Spinal cord (tissue), 10 donors: ENCODE measurements at places on chromosomes 5 and 9. TPM values are rescaled to one million over a fixed set of nuclear protein-coding genes. Genes with fewer than 3 reads are reported as not detected.

Gene NEUROG1
- not detected for polyA plus RNA-seq

Gene ADRA1B
- 10.8 TPM for polyA plus RNA-seq

Gene ASPN
- polyA plus RNA-seq, result 12.5 TPM

Gene CCDC127
- 16.4 TPM for polyA plus RNA-seq

Gene FAXDC2
- 19.3 TPM for polyA plus RNA-seq

Gene SH3GL2
- 61.7 TPM for polyA plus RNA-seq

Gene FREM1
- 31.1 TPM for polyA plus RNA-seq

Gene RETREG1
- polyA plus RNA-seq, result 42.0 TPM

Gene ENC1
- 314 TPM for polyA plus RNA-seq

Gene PCDHGA7
- polyA plus RNA-seq, result 5.2 TPM

Gene TRIM32
- polyA plus RNA-seq, result 17.6 TPM

Gene ZNF354C
- polyA plus RNA-seq, result 11.3 TPM

Gene UBE2R2
- 68.4 TPM for polyA plus RNA-seq

Gene DHFR
- polyA plus RNA-seq, result 47.9 TPM

- no peak overlapping the region for H3K4me3 ChIP-seq
- H3K36me3 ChIP-seq, result peaks cover 4% of the 10 kb centered on the region
Observed at GRCh38 chr9:134130503-134131375, 5.1 kb upstream of the WDR5 start.

DNA sequence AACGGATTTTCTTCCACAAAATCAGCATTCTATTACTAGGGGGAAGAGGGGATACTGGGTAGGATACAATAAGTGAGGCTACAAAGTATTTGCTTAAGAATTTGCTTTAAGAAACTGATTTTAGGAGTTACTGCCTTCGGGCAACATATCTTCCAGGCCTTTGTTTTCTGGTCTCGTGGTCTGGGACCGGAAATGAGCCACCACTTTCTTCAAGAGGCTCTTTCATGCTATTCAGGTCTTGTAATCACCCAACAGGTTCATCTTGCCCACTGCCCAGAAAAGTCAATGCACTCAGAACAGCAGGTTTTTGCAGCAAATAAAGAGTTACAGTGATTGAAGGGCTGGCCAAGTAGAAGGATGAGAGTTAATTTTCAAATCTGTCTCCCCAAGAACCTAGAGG lies 6.6 kb upstream of the AOPEP start:
- H3K27ac ChIP-seq, result no peak overlapping the region
- no peaks in the 10 kb centered on the region for H3K27me3 ChIP-seq
- no peaks in the 10 kb centered on the region for H3K4me1 ChIP-seq

GRCh38 chr9:81474125-81474524 lies 215.2 kb downstream of the TLE1 start:
- no peaks in the 10 kb centered on the region for H3K4me1 ChIP-seq
- H3K27me3 ChIP-seq, result no peaks in the 10 kb centered on the region
- no peaks in the 10 kb centered on the region for H3K36me3 ChIP-seq

DNA sequence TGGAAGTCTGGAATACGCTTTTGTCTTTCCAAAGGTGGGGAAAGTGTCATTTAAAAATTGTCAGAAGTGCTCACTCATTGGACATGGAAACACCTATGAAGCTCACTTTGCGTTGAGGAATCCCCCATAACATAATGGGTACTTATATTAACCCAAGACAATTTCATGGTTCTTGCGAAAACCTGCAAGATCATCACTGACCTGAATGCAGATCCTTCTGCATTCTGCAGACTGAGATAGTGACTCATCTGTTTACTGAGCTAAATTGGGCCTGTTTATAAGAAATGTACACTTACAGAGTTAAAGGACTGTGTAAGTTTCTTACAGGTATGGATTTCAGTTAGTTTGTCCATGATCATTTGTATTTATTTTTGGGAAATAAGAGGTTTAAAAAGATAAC lies 153.0 kb downstream of the HMHB1 start:
- H3K36me3 ChIP-seq, result no peaks in the 10 kb centered on the region
- H3K27me3 ChIP-seq, result no peaks in the 10 kb centered on the region
- no peaks in the 10 kb centered on the region for H3K4me1 ChIP-seq
- no peak overlapping the region for H3K4me3 ChIP-seq

GRCh38 chr9:4424891-4425290 lies 65.4 kb upstream of the SLC1A1 start:
- H3K36me3 ChIP-seq, result no peaks in the 10 kb centered on the region
- H3K27me3 ChIP-seq, result no peaks in the 10 kb centered on the region
- no peak overlapping the region for H3K27ac ChIP-seq

GRCh38 chr9:4197548-4197947 lies 102.3 kb downstream of the GLIS3 start:
- H3K4me3 ChIP-seq, result no peak overlapping the region
- H3K36me3 ChIP-seq, result peaks cover 5% of the 10 kb centered on the region
- no peaks in the 10 kb centered on the region for H3K4me1 ChIP-seq
- no peak for DNase-seq

GRCh38 chr5:88659529-88660263 lies 223.3 kb downstream of the MEF2C start:
- H3K4me3 ChIP-seq, result peak overlapping the region; percentile 45
- peak overlapping the region; percentile 97 for H3K27ac ChIP-seq
- H3K4me1 ChIP-seq, result peaks cover 16% of the 10 kb centered on the region
- peaks cover 10% of the 10 kb centered on the region for H3K27me3 ChIP-seq

DNA sequence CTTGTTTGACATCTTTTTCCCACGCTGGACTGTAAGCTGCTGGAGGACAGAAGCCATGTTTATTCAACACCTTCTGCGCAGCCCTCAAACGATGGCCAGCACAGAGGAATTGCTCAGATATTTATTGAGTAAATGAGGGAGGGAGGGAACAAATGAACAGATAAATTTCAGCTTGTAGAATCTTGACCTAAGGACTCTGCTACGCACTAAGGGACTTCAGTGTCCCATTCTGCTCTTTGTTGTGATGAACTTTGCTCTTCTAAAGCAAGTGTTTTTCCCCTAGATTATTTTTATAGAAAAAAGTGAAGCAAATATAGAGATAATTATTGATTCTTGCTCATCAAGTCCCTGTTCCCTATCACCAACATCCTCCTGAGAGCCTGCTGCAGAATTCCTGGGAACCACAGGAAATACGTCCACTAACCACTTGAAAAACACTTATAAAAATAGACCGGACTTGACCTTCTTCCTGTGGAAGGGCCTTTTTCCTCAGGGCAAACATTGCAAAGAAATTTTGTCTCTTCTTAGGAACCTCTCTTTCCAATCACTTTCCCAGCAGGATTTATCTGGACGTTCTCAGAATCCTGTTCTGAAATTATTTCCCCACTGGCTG lies 54.9 kb downstream of the FGF1 start:
- no peak overlapping the region for H3K27ac ChIP-seq
- no peaks in the 10 kb centered on the region for H3K27me3 ChIP-seq
- H3K4me1 ChIP-seq, result peaks cover 11% of the 10 kb centered on the region
- H3K4me3 ChIP-seq, result no peak overlapping the region
- no peaks in the 10 kb centered on the region for H3K36me3 ChIP-seq
- no peak for DNase-seq

DNA sequence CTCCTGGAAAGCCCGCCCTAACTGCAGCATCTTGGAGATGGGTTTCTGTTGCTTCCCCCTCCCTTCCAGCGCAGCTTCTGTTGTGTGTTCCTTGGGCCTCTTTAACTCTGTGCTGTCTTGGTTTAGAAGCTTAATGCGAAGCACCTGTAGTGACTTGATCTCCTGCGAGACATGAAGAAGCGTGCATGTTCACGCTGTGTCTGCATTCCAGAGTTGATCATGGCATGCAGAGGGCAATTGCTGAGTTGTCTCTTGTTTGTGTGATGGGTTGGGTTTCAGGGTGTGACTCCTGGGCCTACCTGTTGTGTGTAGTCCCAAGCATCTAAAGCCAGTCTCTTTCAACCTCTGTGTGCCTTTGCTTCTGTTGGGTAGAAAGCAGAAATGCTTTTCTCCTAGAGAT lies 155.6 kb downstream of the SMARCA2 start:
- peaks cover 6% of the 10 kb centered on the region for H3K4me1 ChIP-seq
- DNase-seq, result no peak
- no peak overlapping the region for H3K27ac ChIP-seq
- no peaks in the 10 kb centered on the region for H3K27me3 ChIP-seq
- no peak overlapping the region for H3K4me3 ChIP-seq

DNA sequence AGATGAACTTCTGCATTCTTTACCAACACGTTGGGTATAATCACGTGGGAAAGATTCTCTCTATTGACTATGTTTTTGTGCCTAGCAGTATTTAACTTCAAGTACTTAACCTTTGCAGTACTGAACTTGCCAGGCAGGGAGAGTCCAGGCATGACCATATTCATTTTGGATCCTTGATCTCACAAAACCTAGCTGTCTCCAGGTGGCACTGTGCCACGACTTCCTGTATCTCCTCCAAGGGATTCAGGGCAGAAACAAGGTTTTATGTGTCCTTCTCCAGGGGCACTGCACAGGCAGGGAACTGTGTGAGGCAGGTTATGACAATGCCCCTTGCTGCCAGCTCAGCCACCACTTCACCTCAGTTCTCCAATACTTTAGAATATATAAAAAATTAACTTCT lies 11.7 kb upstream of the IFNA5 start:
- no peak for DNase-seq
- no peak overlapping the region for H3K27ac ChIP-seq
- no peak overlapping the region for H3K4me3 ChIP-seq
- no peaks in the 10 kb centered on the region for H3K27me3 ChIP-seq
- peaks cover under 1% of the 10 kb centered on the region for H3K36me3 ChIP-seq

GRCh38 chr9:135448663-135449100 lies 30.9 kb upstream of the PPP1R26 start:
- no peak overlapping the region for H3K27ac ChIP-seq
- H3K36me3 ChIP-seq, result no peaks in the 10 kb centered on the region
- H3K4me1 ChIP-seq, result no peaks in the 10 kb centered on the region
- H3K4me3 ChIP-seq, result no peak overlapping the region

- no peak for DNase-seq
- H3K27me3 ChIP-seq, result no peaks in the 10 kb centered on the region
- no peak overlapping the region for H3K4me3 ChIP-seq
Observed at GRCh38 chr9:130860458-130861316, 25.6 kb downstream of the ABL1 start.

GRCh38 chr5:123164054-123164453 lies 75.0 kb downstream of the PRDM6 start:
- no peak for DNase-seq
- no peaks in the 10 kb centered on the region for H3K4me1 ChIP-seq
- no peaks in the 10 kb centered on the region for H3K27me3 ChIP-seq

- H3K4me1 ChIP-seq, result no peaks in the 10 kb centered on the region
- no peaks in the 10 kb centered on the region for H3K27me3 ChIP-seq
- no peak for DNase-seq
- no peaks in the 10 kb centered on the region for H3K36me3 ChIP-seq
- no peak overlapping the region for H3K4me3 ChIP-seq
Observed at GRCh38 chr9:116935149-116935897, 248.2 kb downstream of the TRIM32 start.

DNA sequence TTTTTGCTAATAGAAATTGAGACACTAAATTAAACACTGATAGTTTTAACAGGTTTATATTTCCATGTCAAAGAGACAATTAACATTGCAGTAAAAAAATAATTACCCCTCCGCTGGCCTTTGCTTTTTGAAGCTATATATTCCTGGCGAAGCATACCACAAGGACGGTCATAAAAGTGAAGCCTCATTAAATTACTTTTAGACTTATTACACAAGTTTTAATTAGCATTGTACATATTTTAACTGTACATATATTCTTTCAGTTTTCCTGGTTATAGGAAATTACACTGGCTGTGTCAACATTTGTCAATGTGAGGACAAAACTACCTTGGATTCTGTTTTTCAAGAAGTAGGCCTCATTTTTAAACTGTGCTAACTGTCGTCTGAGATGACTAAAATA lies 1.2 kb downstream of the CDKN2A start:
- H3K27ac ChIP-seq, result no peak overlapping the region
- no peak overlapping the region for H3K4me3 ChIP-seq
- no peaks in the 10 kb centered on the region for H3K36me3 ChIP-seq
- peaks cover 30% of the 10 kb centered on the region for H3K4me1 ChIP-seq
- DNase-seq, result no peak
- H3K27me3 ChIP-seq, result peaks cover 89% of the 10 kb centered on the region

DNA sequence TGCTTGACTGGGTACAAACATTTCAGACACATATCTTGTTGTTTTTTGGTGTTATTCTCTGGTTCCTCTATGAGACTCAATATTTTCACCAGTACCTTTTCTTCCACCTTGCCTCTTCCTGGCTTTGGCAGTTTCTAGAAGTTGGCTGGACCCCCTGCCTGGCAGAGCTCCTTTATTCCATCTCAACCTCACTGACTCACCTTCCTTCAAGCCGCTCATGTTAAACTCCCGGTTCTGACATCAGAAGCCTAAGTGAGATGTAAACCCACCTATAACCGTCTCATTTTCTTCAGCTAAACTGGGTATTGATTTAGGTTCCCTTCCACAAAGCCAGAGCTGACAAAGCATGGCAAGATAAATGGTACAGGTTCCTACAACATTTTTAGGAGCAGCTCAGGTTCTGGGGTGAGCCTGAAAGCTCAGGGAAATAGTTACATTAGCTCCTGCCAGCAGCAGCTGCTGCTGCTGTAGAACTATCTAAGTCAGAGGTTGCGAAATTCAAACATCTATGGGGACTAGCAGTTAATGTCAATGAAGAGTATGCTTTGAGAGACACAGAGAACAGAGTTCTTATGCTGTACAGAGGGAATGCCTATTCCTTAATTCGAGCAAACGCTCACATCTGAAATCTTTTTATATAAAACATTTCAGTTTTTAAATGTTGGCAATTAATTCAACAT lies 197.1 kb upstream of the NR3C1 start:
- DNase-seq, result no peak
- H3K4me1 ChIP-seq, result no peaks in the 10 kb centered on the region
- H3K27ac ChIP-seq, result no peak overlapping the region
- H3K4me3 ChIP-seq, result no peak overlapping the region
- no peaks in the 10 kb centered on the region for H3K36me3 ChIP-seq

- no peaks in the 10 kb centered on the region for H3K4me1 ChIP-seq
- H3K4me3 ChIP-seq, result no peak overlapping the region
- no peaks in the 10 kb centered on the region for H3K27me3 ChIP-seq
- DNase-seq, result no peak
- H3K36me3 ChIP-seq, result no peaks in the 10 kb centered on the region
Observed at GRCh38 chr5:25399878-25400480, 755.2 kb upstream of the CDH10 start.

DNA sequence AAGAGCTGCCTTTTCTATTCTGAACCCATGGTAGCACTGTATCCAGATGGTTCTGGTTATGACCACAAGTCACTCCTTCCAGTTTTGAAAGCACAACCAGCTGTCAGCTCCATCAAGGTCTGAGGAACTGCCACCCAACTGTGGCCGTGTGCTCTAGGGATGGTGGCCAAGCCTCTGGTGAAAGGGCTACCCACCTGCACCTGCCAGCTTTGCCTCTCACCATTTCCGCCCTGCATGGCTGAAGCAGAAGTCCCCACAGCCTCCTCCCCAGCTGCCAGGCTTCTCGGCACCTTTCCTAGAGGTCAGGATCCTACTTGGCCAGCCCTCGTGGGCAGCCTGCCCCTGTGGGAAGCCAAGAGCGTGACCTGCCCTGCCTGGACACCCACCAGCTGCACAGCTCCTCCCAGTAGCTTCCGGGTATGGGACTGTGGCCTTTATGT lies 16.8 kb downstream of the SEMA5A start:
- DNase-seq, result no peak
- no peaks in the 10 kb centered on the region for H3K27me3 ChIP-seq
- H3K4me3 ChIP-seq, result no peak overlapping the region
- peaks cover 2% of the 10 kb centered on the region for H3K4me1 ChIP-seq
- H3K36me3 ChIP-seq, result peaks cover 3% of the 10 kb centered on the region
